ENCODE measurements at places on chromosomes 13 and 19. TPM values are rescaled to one million over a fixed set of nuclear protein-coding genes. Genes with fewer than 3 reads are reported as not detected.

The NXNL1 gene
- total RNA-seq = 0.32 TPM

The MEGF8 gene
- total RNA-seq = 31.4 TPM

The TSKS gene
- total RNA-seq = 0.35 TPM

The OR2Z1 gene
- not detected for total RNA-seq

- no peaks in the 10 kb centered on the region for H3K36me3 ChIP-seq
- no peaks in the 10 kb centered on the region for H3K4me1 ChIP-seq
- no peak overlapping the region for H3K4me3 ChIP-seq
- no peaks in the 10 kb centered on the region for H3K27me3 ChIP-seq
- DNase-seq = no peak
These were observed 25.7 kb upstream of the ZNF729 start for GRCh38 chr19:22260499-22260898.

DNA sequence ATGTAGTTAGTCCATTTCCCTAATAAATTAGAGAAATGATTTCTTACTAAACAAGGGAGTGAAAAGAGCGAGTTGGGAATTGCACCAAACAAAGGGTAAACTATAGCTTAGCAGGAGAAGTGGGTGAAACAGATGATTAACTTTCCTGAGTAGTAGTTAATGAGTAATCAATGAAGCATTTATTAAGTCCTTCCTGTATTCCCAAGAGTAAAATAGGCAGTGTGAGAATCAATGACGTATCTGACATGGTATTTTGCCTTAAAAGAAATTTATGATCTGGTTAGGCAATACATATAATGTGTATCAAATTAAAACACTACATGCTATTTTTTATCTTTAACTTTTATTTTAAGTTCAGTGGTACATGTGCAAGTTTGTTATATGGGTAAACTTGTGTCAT lies 142.8 kb downstream of the KLF5 start:
- no peaks in the 10 kb centered on the region for H3K27me3 ChIP-seq
- no peak overlapping the region for H3K4me3 ChIP-seq
- H3K36me3 ChIP-seq = no peaks in the 10 kb centered on the region
- no peaks in the 10 kb centered on the region for H3K4me1 ChIP-seq
- DNase-seq = no peak

DNA sequence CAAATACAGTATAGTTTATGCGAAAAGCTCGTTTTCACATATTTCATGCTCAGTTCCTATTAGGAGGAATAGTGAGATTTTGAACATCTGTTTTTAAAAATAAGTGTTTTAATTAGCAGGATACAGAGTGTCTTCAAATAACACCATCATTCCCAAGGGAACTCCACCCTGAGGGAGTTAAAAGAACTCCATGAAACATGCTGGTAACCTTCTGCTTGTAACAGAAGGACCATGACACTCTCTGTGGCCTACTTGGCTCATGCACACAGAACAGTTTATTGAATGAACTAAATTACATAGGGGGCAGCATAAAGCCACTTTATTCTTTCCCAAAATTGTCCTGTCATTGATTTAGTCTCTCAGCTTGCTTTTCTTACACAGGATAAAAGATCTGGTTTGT lies 809.5 kb upstream of the SLITRK6 start:
- H3K4me1 ChIP-seq = no peaks in the 10 kb centered on the region
- H3K4me3 ChIP-seq = no peak overlapping the region
- H3K27me3 ChIP-seq = no peaks in the 10 kb centered on the region

GRCh38 chr13:43662976-43663375 lies 123.8 kb downstream of the ENOX1 start:
- H3K4me3 ChIP-seq = no peak overlapping the region
- peaks cover 4% of the 10 kb centered on the region for H3K4me1 ChIP-seq
- no peak overlapping the region for H3K27ac ChIP-seq
- DNase-seq = no peak
- H3K36me3 ChIP-seq = no peaks in the 10 kb centered on the region

GRCh38 chr13:77184455-77184854 lies 142.4 kb downstream of the MYCBP2 start:
- H3K4me1 ChIP-seq = no peaks in the 10 kb centered on the region
- no peak overlapping the region for H3K27ac ChIP-seq
- peaks cover 98% of the 10 kb centered on the region for H3K36me3 ChIP-seq
- no peak for DNase-seq
- no peaks in the 10 kb centered on the region for H3K27me3 ChIP-seq
- no peak overlapping the region for H3K4me3 ChIP-seq

DNA sequence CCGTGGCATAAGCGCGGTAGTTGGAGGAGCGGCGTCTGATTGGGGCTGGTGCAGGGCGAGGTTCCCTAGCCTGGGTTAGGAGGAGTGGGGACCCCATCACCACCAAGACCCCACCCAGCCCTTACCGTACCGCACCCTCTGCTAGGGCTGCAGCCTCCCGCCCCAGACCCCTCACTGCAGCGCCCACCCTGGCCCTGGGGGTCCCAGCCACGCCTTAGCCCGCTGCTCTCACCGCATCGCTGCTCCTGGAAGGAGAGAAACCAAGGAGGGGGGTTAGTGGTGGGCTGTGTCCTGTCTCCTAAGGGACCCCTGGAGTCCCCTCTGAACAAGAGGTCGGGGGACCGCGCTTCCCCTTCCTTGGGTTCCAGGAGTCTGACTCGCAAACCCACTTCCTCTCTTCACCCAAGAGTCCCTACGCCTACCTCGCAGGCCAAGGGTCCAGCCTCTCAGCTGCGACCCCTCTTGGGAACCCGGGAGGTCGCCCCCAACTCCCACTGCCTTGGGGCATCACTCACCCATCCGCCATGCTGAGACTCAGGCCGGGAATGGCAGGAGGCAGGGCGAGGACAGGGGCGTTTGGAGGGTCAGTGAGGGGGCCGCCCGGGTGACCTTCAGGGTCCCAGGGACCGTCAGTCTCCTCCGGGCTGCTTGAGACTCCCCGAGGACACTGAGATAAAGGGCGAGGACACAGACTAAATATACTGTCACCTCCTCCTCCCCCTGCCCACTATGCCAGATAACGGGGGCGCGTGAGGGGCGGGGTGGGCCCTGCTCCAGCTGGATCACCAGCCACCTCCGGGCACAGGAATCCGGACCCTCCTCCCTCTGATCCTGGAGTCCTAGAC lies at the start of gene TNNI3:
Gene TNNI3, minus strand, starts transcription at position 669 of the 845 bp plus-strand sequence. Its CDS starts 143 bp downstream, at position 526.
- peak within 1 kb of the TSS; percentile 99 for H3K27ac ChIP-seq
- no peaks in the 10 kb centered on the region for H3K36me3 ChIP-seq
- peaks cover 61% of the 10 kb centered on the region for H3K4me1 ChIP-seq
- no peaks in the 10 kb centered on the region for H3K27me3 ChIP-seq
